ENCODE measurements at places on chromosomes 2 and 18.

DNA sequence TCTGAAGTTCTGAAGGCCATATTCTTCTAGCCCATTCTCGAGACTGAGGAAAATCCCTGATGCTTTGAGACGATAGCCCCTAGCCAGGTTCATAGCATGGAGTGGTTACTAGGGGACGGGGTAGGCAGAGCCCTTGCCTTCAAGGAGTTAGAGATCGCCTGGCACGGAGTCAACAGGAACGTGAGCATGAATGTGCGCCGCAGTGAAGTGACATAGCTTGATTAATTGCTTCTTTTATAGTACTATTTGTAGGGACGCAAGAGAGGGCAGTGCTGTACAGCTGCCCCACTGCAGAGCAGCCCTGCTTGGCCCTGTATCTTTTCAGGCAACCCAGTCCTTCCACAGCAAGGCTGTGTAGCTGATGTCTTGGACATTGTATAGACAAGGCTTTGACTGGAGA, 26.2 kb downstream of the HRH4 start:
- peak; percentile 25 for DNase-seq

- no peak for DNase-seq
Observed at GRCh38 chr2:29954316-29954715, 32.9 kb upstream of the ALK start.

- DNase-seq = no peak
Observed at GRCh38 chr2:31748041-31748440, 167.3 kb upstream of the SRD5A2 start.

- no peak for DNase-seq
Observed at GRCh38 chr2:126449677-126450076, 206.3 kb upstream of the GYPC start.

DNA sequence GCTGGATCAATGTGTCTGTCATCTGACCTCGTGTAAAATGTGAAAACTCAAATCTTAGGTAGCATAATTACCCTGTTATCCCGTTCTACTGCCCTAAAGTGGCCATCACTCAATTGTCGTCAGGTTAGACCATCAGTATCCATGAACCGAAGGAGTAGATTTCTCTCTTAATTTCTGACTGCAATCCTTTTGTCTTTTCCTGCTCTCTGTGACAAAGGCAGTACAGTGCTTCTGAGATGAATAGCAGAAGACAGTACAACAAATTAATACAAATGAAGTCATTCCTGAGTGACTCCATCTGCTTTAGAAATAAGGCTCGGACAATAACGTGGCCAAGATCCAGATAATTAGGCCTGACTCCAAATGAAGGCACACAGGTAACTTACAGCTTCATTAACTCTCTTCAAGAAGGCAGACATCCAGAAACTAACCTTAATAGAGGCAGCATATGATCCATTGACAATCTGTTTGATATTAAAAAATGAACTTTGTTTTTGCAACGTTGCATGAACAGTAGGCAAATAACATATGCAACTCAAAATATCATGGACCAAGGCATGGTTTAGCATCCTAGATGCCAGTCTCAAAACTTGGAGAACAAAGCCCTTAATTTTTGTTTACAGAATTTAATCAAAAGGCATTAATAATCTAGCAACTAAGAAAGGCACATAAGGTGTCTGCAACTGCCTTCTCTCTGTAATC, 96.7 kb upstream of the CDH20 start:
- no peak for DNase-seq

- DNase-seq = no peak
Observed at GRCh38 chr2:197600306-197600705, 75.1 kb downstream of the RFTN2 start.

DNA sequence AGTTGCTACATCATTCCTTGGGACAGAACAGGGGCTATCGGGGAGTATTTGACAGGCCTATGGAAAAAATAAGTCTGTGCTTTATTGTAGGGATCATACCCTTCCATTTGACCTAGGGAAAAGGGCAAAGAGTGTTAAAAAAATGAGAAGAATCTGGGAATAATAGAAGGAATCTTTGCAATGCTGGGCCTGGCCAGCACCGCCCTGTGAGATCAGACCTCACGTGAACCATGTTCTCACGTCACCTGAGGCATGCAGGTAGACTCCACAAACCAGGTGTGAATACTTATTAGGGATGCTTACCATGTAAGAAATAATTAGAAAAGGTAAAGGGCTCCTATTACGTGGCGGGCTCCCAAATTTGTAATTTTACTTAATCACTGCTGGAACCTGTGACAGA, 177.5 kb upstream of the GATA6 start:
- DNase-seq = no peak

- DNase-seq = no peak
Observed at GRCh38 chr2:199070322-199070949, 387.3 kb downstream of the SATB2 start.

GRCh38 chr2:237296756-237297155, 117.2 kb downstream of the COL6A3 start:
- no peak for DNase-seq

DNA sequence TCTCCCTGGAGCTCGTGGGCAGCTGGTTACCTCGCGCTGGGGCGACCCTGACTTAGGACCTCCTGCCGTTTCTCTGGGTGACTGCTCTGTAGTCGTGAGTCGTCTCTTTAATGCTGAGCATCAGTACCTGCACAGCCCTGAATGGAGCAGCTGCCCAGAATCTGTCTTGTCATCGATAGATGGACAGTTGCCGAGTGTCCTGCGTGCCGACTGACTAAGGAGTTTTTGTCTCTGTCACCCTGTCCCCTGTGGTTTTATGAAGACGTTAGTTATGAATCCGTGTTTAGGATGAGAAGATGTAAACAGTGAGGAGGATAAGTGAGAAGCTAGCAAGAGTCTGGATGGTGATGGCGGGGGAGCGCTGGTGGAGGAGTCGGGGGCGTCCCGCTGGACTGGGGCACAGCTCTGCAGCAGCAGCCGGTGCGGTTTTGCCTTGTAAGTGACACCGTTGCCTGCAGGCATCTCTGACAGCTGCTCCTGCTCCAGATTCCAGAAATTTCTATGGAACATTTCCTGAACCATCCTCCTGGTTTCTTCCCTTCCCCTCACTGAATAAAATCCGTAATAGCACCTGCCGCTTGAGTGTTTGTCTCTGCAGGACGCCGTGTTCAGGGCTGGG, 13.3 kb downstream of the AGAP1 start:
- no peak for DNase-seq

Data from SHP77 (cell line).